ENCODE measurements at places on chromosomes 2 and 18.

GRCh38 chr2:38440655-38441054 is 63.6 kb upstream of the ATL2 start:
- DNase-seq: peak; percentile 17

- DNase-seq: no peak
Observed at GRCh38 chr2:23367760-23368159, 17.2 kb upstream of the KLHL29 start.

DNA sequence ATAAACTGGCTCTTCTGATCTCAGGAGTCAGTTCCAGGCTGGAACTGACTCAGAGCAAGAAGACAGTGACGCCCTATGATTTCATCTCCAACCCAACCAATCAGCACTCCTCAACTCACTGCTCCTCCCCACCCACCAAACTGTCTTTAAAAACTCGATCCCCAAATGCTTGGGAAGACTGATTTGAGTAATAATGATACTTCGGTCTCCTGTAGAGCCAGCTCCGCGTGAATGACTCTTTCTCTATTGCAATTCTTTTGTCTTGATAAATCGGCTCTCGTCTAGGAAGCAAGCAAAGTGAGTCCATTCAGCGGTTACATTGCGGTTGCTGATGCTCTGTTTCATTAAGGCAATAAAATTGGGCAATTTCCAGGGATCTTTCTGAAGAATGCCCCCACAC is 1025.3 kb upstream of the CNTNAP5 start:
- DNase-seq: no peak

GRCh38 chr18:59907660-59908059 is 7.9 kb downstream of the PMAIP1 start:
- DNase-seq: no peak

DNA sequence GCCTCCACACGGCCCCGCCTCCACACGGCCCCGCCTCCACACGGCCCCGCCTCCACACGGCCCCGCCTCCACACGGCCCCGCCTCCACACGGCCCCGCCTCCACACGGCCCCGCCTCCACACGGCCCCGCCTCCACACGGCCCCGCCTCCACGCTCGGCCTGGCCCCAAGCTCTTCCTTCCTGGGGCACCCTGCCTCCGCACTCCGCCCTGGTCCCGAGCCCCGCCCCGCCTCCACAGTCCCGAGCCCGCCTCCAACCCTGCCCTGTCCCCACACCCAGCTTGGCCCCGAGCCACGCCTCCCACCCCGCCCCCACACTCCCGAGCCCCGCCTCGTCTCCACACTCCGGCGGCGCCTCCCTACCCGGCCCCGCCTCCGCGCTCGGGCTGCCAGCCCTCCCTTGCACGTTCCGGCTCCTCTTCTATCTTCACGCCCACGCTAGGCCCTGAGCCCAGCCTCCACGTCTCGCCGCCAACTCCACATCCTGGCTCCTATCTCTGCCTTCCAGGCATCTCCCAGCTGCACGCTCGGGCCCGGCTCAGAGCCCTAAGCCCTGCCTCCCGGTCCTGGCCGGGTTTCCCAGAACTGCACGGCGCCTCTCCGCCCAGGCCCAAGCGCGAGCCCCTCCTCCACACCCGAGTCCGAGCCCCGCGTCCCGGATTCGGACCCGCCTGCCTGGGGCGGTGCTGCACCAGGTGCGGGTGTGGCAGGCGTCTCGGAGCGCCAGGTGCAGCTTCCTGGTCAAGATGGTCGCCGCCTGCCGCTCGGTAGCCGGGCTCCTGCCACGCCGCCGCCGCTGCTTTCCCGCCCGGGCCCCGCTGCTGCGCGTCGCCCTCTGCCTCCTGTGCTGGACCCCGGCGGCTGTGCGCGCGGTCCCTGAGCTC is at the start of gene TMEM87B:
Gene TMEM87B (plus strand): TSS at position 423 of the 883 bp plus-strand sequence. CDS start 323 bp downstream, at position 746.
- DNase-seq: peak; percentile 98

DNA sequence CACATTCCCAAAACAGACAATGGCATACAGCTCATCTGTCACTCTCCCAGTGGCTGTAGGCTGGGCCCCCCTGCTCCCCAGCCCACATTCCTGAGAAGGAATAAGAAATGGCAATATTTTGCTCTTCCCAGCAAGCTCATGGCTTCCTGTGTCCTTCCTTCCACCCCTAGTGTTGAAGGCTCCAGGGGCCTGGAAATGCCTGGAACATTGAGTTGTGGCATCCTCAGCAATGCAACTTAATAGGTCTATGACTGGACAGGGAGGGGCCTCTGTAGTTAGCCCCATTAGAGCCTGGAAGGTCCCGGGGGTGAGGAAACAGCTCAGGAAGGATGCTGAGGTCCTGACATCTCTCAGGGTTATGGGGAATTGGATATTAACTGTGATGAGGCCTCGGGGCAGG is 3.3 kb downstream of the KIF3C start:
- no peak for DNase-seq

DNA sequence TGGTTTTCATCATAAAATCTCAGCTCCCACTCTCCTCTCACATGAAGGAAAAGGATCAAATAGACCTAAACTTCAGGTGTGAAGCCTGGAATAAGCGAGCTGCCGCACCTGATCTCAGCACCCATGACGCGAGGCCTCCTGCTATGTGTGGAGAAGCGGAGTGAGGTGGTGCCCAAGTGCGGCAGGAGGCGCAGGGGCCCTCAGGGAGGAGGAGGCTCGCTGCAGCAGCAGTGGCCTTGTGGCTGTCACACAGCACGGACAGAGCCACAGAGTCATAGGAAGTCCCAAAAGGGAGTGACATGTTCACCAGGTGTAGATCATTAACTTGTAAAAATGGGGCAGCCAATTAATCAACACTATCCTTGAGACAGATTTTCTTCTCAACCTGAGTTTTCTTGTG is 9.1 kb downstream of the SCLY start:
- DNase-seq: no peak

DNA sequence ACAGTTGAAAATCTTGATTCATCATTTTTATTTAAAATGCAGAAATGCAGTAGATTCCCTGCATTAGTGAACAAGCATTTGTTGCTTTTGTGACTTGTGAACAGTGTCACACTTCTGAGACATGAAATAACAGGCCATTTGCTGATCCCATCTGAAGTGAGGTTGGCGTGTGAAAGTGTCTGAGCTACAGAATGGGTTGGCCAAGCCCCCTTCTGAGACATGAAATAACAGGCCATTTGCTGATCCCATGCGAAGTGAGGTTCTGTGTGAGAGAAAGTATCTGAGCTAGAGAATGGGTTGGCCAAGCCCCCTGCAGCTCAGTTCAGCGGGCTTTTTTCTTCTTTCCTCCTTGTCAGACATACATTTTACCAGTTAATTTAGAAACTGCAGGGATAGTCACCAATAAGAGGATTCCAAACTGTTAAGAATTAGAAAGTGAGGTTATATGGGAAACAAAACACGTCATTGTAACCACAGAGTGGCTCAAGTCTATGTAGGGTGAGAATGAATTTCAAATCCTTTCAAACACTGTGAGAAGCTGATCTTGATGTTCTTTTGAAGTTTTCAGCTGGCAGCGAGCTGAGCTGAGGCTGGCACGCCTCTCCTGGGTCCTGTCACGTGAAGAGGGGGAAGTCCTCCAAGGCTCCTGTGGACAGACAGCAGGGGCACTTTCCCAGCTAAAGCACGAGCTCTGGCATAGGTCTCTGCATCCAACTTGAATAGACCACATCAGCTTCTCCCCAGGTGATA is 339.2 kb upstream of the SALL3 start:
- no peak for DNase-seq

All from fibroblast of villous mesenchyme (primary cell).